ENCODE measurements at places on chromosomes 2 and 18.

GRCh38 chr2:191846515-191847476, at the start of gene CAVIN2:
CAVIN2 (minus strand) TSS chr2:191847088; CDS start chr2:191846925, 163 bp downstream.
- DNase-seq: peak; percentile 90

DNA sequence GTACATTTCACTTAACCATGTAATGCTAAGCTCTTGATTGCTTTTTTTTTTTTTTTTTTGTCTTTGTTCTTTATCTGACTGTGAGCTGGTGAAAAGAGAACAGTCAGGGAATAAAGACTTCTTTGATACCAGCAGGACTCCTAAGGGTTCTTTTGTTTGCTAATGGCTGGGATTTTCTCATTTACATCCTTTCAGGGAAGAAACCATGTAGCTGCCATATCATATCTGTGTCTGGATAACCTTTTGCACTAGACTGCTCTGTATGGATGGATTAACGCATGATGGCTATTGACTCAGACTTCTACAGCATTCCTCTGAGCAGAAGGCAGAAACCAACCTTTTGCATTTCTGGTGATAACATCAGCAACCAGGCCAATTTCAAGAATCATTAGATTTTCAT, 504.0 kb downstream of the LRRTM4 start:
- no peak for DNase-seq

DNA sequence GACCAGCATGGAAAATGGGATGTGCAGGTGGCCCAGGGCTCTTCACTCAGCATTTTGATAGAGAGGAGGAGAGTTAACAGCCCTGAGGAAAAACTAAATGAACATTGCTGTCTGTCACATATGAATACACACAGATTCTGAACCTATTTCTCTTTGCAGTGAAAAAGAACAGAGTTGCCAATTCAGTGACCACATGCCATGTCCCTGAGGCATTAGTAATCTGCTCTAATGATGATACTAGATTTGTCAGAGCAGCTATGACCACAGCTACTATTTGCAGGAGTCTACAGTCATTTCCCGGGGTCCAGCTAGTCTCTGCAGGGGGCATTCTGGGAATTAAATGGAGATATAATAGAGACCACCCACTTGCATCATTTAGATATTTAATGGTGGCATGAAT, 267.6 kb downstream of the TMX3 start:
- DNase-seq: peak; percentile 77

DNA sequence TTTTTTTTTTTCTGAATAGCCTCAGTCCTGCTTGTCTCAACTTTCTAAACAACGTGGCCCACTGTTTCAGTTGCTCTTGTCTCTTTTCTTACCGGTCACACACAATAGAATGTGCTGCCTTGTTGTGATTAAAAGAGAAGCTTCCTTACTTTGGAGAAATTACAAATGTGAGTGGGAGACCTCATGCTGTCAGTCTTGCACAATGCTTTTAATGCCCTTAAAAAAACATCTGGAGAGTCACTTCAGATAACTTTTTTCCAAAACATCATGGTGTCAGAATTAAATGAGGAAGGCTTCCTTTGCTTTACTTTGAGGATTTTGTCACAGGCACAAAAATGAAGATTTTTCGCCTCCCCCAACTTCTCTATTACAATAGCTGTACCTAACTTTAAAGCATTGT, 37.7 kb downstream of the LHCGR start:
- DNase-seq: no peak

GRCh38 chr2:195536906-195537305, 120.1 kb upstream of the SLC39A10 start:
- DNase-seq: no peak

DNA sequence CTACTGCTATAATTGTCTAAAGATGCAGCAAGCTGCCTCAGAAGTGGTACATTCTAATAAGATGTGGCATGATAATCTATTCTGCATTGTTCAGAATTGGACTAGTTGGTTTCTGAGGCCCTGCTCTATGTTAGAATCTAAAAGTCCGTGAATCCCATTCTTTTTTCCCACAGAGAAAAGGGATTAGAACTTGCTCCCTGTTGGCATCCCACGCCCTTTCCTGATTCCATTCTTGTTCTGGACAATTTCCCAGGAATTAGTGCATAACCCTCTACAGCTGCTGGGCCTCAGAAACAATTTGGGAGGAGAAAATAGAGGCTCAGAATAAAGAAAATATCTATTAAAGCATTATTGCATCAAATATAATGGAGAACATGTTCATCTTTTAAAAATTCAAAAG, 282.7 kb downstream of the NRXN1 start:
- DNase-seq: peak; percentile 5

DNA sequence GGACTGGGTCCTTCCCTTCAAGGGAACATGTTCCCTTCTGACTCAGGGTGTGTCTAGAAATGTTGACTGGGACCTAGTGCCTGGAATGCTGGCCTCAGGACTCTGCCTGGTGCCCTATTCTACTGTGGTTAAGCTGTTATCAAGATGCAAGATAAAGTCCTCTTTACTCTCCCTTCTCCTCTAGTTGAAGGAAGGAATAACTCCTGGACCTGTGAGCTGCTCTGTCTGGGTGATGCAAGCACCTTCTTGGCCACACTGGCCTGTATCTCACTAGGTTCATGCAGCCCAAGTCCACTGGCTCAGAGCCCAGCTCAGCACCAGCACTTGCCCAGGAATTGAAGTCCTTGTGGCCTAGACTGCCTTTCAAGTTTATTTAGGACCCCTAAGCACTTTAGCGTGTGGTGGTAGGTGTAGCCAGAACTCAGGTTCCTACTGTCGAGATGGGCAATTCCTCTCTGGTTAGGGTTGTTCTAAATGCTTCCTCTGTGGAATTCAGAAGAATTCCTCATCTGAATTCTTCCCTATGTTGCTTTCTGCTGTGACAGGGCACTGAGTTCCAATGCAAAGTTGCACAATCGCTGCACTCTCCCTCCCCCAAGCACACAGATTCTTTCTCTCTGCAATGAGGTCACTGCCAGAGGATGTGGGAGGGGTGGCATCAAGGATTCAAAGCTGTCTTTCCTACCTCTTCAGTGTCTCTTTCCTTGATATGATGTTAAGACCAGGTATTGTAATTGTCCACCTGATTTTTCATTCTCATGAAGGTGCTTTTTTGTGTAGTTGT, 54.7 kb downstream of the VWC2L start:
- peak; percentile 11 for DNase-seq

- DNase-seq: no peak
These were observed 629.3 kb downstream of the NRXN1 start for GRCh38 chr2:50402654-50402960.

- no peak for DNase-seq
These were observed 48.8 kb upstream of the IHH start for GRCh38 chr2:219109471-219109870.

DNA sequence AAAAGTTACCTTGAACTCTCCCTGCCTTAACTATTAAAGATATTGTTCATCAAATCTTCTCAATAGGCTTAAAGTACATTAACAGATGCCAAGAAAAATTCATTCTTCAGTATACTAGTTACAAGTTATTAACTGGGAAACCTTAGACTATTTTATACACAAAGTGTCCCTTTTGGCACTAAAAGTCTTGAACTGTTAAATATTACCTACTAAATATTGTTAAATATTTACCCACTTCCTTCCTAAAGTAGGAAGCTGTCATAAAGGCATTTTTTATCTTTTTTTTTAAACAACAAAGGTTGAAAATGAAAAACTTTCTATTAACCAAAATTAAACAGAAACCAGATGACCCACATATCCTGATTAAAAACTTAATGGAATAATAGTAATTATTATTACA, 19.4 kb upstream of the CCNT2 start:
- no peak for DNase-seq

DNA sequence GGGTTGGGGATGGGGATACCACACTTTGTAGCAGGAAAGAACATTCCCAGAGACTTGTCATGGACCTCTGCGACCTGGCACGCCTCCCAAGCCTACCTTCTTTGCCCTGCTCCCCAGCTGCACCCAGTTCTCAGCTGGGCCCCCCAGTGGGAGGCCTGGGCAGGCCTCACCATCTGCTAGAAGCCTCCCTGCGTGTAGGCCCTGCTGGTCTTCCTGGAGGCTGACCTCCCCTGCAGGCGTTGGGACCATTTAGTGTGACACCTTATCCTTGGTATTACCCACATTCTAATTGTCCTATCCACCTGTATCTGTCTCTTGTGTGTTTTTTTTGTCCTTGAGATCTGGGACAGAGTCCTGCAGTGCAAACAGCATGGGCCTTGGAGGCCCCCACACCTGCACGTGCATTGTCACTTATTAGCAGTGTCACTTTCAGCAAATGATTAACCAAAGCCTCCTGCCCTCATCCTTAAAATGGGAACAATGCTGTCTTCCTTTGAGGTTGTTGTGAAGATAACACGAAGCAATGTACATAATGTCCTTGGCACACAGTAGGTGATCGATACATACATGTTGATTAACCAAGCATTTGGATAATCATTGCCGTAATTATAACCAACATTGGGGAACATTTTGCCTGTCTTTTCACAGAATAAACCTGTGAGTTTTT, 77.2 kb downstream of the LIPG start:
- no peak for DNase-seq

DNA sequence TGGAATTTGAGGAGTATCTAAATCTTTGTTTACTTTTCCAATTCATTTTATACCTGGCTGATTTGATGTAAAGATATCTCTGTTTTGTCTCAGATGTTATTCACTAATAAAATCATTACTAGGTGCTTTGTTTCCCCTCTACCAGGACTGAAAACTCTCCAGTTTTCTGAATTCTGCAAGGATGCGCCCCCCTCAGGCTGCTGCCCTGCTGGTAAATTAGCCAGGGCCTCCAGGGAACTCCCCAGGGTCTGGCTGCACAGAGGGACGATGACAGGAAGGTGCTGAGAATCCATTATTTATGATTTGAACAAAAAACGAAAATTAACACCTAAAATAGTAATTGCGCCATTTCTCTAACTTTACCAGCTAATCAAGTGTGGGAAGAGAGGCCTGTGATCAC, 541.2 kb upstream of the POU3F3 start:
- no peak for DNase-seq

GRCh38 chr2:61196671-61197070, 34.7 kb downstream of the C2orf74 start:
- no peak for DNase-seq

GRCh38 chr2:156474401-156474800, 38.2 kb downstream of the GPD2 start:
- no peak for DNase-seq

GRCh38 chr2:120228503-120228902, 5.3 kb upstream of the TMEM185B start:
- DNase-seq: no peak

DNA sequence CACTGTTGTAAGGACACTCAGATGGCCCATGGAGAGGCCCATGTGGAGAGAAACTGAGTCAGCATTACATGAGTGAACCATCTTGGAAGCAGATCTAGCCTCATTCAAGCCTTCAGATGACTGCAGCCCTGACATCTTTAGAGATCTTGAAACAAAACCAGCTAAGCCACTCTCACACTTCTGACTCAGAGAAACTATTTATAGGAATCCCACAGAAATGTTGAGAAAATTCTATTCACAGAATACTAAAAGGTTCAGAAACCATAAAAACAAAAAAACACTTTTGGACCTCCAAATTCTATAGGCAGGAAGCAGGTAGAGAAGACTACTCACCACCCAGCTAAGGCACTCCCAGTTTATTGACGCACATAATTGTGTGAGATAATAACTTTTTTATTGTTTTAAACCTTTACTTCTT, 8.7 kb downstream of the TMEM169 start:
- DNase-seq: peak; percentile 49

DNA sequence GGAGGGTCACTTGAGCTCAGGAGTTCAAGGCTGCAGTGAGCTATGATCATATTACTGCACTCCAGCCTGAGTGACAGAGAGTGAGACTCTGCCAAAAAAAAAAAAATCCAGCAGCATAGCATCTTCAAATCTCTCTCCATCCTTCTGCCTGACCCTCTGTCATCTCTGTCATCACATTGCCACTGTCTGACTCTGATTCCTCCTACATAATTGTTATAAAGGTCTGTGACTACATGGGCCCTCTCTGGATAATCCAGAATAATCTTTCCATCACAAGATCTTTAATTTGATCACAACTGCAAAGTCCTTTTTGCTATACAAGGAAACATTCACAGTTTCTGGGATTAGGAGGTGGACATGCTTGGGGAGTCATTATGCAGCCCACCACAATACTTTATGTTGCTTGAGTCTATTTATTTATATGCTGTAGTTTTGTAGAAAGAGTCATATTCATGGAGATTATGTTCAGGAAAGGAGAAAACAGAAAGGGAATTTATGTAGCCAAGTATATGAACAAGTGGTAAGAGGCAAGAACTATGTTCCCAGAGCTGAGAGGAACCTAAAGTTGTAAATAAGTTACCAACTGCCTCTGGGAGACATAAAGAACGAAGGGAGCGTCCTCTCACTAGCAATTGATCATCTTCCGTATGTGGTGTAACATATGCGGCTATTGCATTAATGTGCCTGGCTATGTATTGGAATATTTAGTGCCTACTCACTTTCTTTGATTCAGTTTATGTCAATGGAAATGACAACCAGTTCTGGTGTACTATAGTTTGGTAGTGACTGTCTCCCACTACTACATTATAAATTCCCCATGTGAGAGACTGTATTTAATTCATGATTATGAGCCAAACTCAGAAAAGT, 21.5 kb downstream of the RND3 start:
- DNase-seq: no peak

GRCh38 chr2:186639939-186640338, 50.1 kb downstream of the ITGAV start:
- no peak for DNase-seq

DNA sequence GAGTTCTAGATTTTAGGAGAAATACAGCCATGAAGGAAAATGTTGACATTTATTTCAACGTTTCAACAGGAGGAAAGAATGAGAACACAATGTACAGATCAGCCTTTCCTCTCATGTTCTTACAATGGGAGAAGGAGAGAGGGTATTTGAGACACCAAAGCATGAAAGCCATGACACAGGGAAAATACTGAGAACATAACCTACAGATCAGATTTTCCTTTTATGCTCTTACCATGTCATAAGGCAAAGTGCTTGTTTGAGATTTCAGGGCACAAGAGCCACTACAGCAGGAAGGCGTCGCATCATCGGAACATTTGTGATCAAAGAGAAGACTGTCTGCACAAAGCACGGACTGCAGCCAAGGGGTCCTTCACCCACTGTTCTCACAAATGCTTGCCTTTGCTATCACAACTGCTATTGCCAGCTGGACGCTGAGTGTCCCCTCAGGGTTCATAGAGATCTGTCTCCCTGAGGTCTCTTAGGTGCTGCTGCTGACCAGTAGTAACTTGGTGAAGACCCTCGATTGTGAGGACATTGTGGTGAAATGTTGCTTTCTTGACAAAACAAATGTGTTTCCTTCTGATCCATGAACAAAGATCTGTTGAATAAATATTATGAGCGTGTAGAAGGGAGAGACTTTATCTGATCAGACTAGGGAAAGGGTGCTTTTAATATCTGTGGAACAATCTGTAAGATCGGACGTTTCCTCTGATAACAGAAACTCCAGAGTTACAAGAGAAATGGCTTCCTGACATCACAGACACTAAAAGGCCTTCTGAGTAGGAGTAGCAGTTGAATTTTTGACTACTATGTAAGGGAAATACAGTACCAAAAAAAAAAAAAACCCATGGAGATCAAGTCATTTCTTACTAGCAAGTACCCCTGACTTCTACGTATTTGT, 6.4 kb upstream of the IL1RL1 start:
- no peak for DNase-seq

- no peak for DNase-seq
These were observed 170.9 kb downstream of the ZNF521 start for GRCh38 chr18:25180973-25181548.
